ENCODE measurements at places on chromosomes 5 and 9. TPM values are rescaled to one million over a fixed set of nuclear protein-coding genes. Genes with fewer than 3 reads are reported as not detected.

The FOXD4L6 gene
- 0.16 TPM for total RNA-seq

The PTGES gene
- total RNA-seq = not detected

The AGGF1 gene
- 26.2 TPM for total RNA-seq

The ZNF608 gene
- not detected for total RNA-seq

The FIBCD1 gene
- total RNA-seq = not detected

The OR1J2 gene
- not detected for total RNA-seq

The WDR38 gene
- not detected for total RNA-seq

The LHX6 gene
- total RNA-seq = not detected

The ADCY2 gene
- total RNA-seq = not detected

The ALDOB gene
- not detected for total RNA-seq

DNA sequence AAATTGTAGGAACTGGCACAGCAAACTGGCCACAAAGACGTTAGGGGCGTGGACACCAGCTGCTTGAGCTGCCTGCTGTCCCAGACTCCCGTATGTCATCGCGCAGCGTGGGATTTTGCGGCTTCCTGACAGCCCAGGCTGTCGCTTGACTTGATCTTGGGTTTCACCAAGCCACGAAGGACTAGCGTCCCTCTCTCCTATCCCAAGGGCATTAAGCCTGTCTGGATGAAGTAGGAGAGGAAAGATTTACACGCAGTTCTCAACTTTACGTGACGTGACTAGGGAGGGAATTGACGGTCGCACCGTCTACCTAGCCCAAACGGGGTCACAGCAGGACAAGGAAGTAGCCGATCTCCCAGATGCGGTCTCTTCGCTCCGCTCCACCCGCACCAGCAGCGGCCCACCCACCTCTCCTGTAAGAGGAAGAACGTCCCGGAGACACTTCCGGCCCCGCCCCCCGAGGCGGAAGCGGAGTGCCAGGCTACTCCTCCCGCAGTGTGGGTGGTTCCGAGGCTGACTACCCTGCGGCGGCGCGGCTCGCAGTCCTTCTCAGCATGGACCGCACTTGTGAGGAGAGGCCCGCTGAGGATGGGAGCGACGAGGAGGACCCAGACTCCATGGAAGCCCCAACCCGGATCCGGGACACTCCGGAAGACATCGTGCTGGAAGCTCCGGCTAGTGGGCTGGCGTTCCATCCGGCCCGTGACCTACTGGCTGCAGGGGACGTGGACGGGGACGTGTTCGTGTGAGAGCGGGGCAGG lies at the start of gene WDR55:
TSS of gene WDR55 (plus strand) at position 546 of the 761 bp plus-strand sequence. CDS start at position 555, 9 bp downstream.
- peak; percentile 94 for DNase-seq
- no peaks in the 10 kb centered on the region for H3K27me3 ChIP-seq
- H3K36me3 ChIP-seq = peaks cover 49% of the 10 kb centered on the region
- H3K27ac ChIP-seq = peak within 1 kb of the TSS; percentile 93
- peak within 1 kb of the TSS; percentile 100 for H3K4me3 ChIP-seq

- no peak overlapping the region for H3K27ac ChIP-seq
- DNase-seq = no peak
- H3K27me3 ChIP-seq = peaks cover 22% of the 10 kb centered on the region
- H3K36me3 ChIP-seq = no peaks in the 10 kb centered on the region
Measured at GRCh38 chr5:39083968-39084367, 9.8 kb upstream of the RICTOR start.

DNA sequence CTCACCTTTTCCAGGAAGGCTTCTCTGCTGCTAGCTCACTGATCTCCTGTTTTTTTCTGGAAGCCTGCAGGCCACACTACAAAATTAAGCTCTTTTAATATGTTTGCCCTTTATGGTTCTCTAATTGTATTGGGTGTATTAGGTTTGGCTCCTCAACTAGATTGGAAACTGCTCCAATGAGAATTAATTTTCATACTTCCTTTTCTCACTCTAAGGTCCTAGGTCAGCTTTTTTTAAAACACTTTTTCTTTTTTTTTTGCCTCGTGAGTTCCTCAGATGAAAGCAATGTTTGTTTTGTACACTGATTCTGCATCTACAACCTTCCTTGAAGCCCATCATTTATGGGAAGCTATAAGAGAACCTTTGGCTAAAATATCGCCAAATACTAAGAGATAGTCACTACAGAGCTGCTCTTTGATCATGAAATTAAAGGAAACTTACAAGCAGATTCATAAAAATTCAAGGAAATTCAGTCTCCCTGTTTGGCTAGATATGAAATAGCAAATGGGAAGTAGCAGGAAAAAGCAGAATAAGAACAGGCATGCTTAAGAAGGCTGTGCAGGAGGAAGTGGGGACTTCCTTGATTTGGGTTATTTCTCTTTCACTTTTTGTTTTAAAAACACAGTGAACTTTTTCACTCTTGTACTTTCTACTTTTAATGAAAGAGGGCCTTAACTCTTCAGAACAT lies 55.2 kb upstream of the FYB1 start:
- peaks cover 8% of the 10 kb centered on the region for H3K36me3 ChIP-seq
- H3K27me3 ChIP-seq = no peaks in the 10 kb centered on the region
- peak overlapping the region; percentile 95 for H3K27ac ChIP-seq
- peaks cover 41% of the 10 kb centered on the region for H3K4me1 ChIP-seq
- H3K4me3 ChIP-seq = peak overlapping the region; percentile 82
- DNase-seq = no peak

DNA sequence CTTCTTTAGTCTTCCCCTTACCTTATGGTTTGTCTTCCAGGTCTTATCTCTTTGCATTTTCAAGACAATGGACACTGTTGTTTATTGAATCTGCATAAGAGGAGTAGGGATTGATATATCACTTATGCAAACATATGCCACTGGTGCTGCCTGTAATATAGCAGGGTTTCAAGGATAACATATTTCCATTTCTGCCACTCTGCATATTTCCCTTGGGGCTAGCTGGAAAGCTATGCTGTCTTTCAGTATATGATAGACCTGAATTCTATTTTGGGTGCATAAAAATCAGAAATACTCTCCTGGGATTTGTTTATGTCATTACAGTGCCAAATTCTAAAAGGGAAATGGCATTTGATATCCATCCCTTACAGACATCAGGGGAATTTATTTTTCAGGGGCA lies 400.2 kb downstream of the TLR4 start:
- DNase-seq = no peak
- no peak overlapping the region for H3K4me3 ChIP-seq
- H3K27me3 ChIP-seq = no peaks in the 10 kb centered on the region
- H3K4me1 ChIP-seq = no peaks in the 10 kb centered on the region
- H3K36me3 ChIP-seq = no peaks in the 10 kb centered on the region
- no peak overlapping the region for H3K27ac ChIP-seq

DNA sequence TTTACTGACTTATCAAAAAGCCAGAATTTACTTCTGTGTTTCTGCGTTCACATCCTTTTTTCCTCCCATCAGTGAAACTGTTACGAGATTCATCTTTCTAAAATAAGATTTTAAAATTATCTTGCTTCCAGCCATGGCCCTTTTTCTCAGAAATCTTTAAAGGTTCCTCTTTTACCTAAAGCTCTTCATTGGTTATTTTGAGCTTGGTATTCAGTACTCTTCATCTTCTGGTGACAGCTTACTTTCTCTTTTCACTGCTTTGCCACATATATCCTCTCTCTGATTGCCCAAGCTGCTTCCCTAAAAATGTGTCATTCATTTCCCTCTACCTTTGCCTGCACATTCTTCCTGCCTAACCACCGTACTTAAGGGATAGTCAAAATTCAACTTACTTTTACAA lies 32.3 kb downstream of the TGFBR1 start:
- H3K36me3 ChIP-seq = peaks cover 49% of the 10 kb centered on the region
- no peaks in the 10 kb centered on the region for H3K27me3 ChIP-seq
- H3K4me1 ChIP-seq = peaks cover 67% of the 10 kb centered on the region
- H3K4me3 ChIP-seq = no peak overlapping the region

- H3K4me3 ChIP-seq = no peak overlapping the region
- H3K27me3 ChIP-seq = peaks cover 1% of the 10 kb centered on the region
Measured at GRCh38 chr9:110008663-110009062, 199.3 kb downstream of the C9orf152 start.

DNA sequence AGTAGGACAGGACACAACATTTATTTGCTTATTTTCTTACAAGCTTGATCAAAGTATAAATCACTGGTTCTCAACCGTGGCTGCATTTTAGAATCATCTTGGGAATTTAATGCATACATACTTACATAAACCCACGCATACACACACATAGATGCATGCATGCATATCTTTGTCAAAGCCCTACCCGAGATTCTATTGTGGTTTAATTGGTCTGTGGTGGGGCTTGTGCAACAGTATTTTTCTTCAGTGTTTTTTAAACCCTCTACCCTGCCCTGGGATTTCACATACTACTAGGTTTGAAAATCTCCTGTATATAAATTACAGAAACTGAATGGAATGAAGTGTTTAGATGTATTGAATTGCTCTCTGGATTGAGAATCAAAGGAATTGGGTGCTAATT lies 1166.2 kb downstream of the MAT2B start:
- no peak overlapping the region for H3K27ac ChIP-seq
- no peaks in the 10 kb centered on the region for H3K36me3 ChIP-seq
- no peak for DNase-seq

DNA sequence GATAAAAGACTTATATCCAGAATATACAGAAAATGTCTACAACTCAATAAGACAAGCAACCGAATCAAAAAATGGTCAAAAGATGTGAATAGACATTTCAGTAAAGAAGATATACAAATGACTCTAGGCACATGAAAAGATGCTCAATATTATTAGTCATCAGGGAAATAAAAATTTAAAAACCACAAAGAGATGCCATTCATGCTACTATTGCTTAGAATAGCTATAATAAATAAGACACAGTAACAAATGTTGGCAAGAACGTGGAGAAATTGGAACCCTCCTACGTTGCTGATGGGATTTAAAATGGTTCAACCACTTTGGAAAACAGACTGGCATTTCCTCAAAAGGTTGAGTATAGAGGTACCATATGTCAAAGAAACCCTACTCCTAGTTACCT lies 39.8 kb downstream of the POLK start:
- no peak for DNase-seq
- H3K27ac ChIP-seq = no peak overlapping the region
- H3K4me3 ChIP-seq = no peak overlapping the region
- no peaks in the 10 kb centered on the region for H3K27me3 ChIP-seq

DNA sequence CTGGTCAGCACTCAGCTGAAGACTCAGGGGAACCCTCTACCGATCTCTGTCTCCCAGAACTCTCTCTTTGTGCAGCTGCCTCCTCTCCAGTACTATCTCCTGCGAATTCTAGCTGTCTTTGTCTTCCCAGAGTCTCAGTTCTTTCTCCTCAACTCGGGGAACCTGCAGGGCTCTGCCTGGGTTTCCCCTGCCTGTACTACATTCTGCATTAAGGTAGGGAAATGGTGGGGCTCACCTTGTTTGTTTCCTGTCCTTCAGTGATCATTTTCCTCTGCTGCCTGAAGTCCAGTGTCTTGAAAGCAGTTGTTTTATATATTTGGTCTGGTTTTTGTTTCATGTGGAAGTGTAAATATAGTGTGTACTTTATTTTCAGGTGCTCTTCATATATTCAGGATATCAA lies 43.1 kb upstream of the IGFBPL1 start:
- H3K4me1 ChIP-seq = no peaks in the 10 kb centered on the region
- no peak overlapping the region for H3K27ac ChIP-seq

DNA sequence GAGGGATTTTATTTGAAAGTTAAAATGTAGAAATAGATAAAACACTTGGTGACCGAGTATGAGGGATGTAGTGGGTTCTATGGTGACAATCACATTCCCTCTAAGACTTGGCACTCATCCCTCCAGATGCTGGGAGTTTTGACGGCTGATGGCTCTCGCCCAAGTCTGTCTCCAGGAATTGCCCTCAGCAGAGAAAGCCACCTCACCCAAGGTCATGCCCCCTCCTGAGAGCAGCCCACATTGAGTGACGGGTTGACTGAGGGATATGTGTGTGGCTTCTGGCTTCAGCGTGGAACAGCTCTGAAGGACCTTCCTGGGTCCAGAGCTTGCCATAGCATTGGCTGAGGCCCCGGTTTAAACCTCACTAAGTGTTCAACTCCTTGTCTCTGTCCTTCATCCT lies 19.4 kb downstream of the CAVIN4 start:
- H3K4me1 ChIP-seq = peaks cover 15% of the 10 kb centered on the region
- no peak for DNase-seq
- H3K4me3 ChIP-seq = peak overlapping the region; percentile 57

GRCh38 chr9:27073841-27074728 lies 34.9 kb upstream of the TEK start:
- no peaks in the 10 kb centered on the region for H3K36me3 ChIP-seq
- no peaks in the 10 kb centered on the region for H3K4me1 ChIP-seq
- no peak overlapping the region for H3K4me3 ChIP-seq
- H3K27me3 ChIP-seq = no peaks in the 10 kb centered on the region

- no peaks in the 10 kb centered on the region for H3K27me3 ChIP-seq
- no peak for DNase-seq
- peak overlapping the region; percentile 73 for H3K27ac ChIP-seq
Measured at GRCh38 chr5:40490464-40491111, 189.1 kb upstream of the PTGER4 start.

- H3K27me3 ChIP-seq = no peaks in the 10 kb centered on the region
- no peak for DNase-seq
- no peaks in the 10 kb centered on the region for H3K36me3 ChIP-seq
- H3K27ac ChIP-seq = no peak overlapping the region
- no peak overlapping the region for H3K4me3 ChIP-seq
Measured at GRCh38 chr5:2833556-2833955, 82.1 kb upstream of the IRX2 start.

- no peak for DNase-seq
- H3K27ac ChIP-seq = no peak overlapping the region
- no peaks in the 10 kb centered on the region for H3K4me1 ChIP-seq
- H3K36me3 ChIP-seq = no peaks in the 10 kb centered on the region
- no peaks in the 10 kb centered on the region for H3K27me3 ChIP-seq
Measured at GRCh38 chr9:28272127-28272526, 698.8 kb upstream of the C9orf72 start.

GRCh38 chr5:75756981-75757380 lies 39.7 kb upstream of the POC5 start:
- DNase-seq = no peak
- no peaks in the 10 kb centered on the region for H3K36me3 ChIP-seq
- no peak overlapping the region for H3K4me3 ChIP-seq
- peaks cover 13% of the 10 kb centered on the region for H3K27me3 ChIP-seq
- no peaks in the 10 kb centered on the region for H3K4me1 ChIP-seq

- H3K27ac ChIP-seq = peak overlapping the region; percentile 85
- H3K4me3 ChIP-seq = no peak overlapping the region
- DNase-seq = no peak
- H3K4me1 ChIP-seq = peaks cover 85% of the 10 kb centered on the region
- no peaks in the 10 kb centered on the region for H3K27me3 ChIP-seq
Measured at GRCh38 chr5:143217065-143217803, 186.3 kb downstream of the NR3C1 start.

- no peaks in the 10 kb centered on the region for H3K27me3 ChIP-seq
- no peaks in the 10 kb centered on the region for H3K36me3 ChIP-seq
- H3K4me3 ChIP-seq = no peak overlapping the region
- no peak for DNase-seq
- H3K4me1 ChIP-seq = no peaks in the 10 kb centered on the region
Measured at GRCh38 chr9:37979844-37980243, 75.9 kb upstream of the SLC25A51 start.

DNA sequence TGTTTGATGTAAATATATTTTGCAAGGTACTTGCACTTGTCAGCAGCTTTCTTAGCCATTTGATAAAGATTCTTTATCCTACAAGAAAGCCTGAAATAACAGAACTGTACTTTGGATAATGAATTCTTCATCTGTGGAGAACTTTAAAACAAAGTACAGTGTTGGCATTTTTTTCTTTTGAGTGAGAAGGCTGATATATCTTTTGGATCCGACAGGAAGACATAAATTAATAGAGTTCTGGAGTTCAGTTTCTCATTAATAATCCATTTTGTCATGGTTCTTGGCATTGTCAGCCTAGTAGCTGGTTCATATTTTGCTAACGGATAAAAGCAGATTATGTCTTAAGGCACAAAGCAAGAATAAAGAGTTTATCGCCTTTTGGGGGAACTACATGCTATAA lies 17.0 kb downstream of the PBX3 start:
- H3K36me3 ChIP-seq = peaks cover 4% of the 10 kb centered on the region
- DNase-seq = no peak
- H3K27ac ChIP-seq = no peak overlapping the region
- peaks cover 3% of the 10 kb centered on the region for H3K27me3 ChIP-seq

All from activated T-helper 1 cell treated with anti-CD3 and anti-CD28 coated beads, Interleukin-12 subunit alpha, Interleukin-12 subunit beta, Interleukin-2, Interleukin-4 antibody, amounts not matched to agents 30 ng/mL and 10 ng/mL and 1 ng/mL, durations not matched to agents 14 hours and 24 hours and 36 hours (primary cell).